ENCODE measurements at places on chromosomes 7 and 10.

- no peak for DNase-seq
Observed at GRCh38 chr10:3808689-3809199, 23.7 kb upstream of the KLF6 start.

DNA sequence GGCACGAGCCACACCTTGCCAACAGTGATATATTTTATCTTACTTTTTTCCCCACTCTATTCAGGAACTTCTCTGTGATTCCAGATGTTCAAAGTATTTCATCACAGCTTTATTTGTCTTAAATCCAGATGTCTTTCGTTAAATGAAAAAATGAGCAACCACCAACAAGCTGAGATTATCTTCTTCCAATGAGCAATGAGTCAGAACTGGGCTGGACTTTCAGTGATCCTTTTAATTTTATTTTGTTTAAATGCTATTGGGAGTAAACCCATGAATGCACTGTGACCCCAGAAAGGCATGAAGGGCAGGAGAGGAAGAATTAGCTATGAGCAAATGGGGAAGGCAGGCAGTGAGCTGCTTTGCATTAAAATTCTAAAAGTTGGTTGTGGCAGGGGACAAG is 77.6 kb upstream of the IMMP2L start:
- DNase-seq = no peak

DNA sequence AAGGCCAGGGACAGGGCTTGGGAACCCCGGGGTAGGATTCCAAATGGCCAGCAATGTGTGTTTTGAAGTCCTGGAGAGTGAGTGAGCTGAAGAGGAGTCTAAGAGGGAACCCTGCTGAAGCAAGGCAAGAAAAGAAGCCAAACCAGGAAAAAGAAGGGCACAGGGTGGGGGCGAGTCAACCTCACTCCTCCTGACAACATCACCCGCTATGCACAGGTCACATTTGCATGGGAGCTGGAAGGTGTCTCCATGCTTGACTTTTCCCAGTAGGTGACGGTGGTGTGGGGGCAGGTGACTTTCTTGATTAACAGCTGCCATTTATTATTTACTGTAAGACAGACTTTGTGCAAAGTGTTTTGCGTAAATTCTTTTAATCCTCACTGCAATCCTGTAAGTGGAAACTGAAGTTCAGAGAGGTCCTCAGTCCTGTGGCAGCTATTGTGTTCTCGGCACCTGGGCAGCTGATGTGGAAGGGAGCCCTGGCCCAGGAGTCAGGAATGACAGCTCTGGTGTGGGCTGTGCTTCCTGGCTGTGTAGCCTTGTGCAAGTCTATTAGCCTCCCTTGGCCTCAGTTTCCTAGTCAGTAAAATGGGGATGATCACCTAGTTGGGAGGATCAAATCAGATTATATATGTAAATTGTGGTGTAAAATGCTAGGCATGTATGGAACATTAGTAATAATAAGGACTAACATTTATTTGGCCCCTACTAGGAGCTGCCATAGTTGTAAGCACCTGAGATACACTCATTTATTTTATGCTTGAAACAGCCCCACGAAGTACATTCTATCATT is 90.9 kb downstream of the SH3PXD2A start:
- DNase-seq = no peak

DNA sequence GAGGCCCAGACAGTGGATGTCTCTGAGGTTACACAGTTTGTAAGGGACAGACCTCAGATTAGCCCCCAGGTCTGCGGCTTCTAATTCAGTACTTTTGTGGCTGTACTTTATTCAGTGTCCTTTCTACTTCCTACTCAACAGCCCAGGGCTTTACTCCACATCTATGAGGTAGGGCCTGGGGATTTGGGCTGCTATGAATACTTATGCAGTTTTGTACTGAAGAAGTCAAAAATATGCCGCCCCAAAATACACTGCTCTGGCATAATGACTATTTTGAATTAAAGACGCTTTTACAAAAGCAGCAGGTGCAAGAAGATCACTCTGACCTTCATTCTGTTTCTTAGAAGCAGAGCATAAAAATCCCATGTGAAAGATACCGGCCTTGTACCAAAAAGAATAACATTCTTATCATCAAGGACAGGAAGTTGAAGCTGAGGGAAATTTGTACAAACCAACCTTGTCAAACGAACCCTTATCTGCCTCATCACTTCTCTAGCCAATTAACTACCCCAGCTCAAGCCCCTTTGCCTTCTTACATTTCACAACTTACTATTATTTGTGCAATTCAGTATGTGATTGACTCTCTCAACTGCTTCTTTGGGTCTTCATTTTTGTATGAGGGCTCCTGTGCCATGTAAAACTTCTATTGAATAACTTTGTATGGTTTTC is 26.1 kb upstream of the TRUB1 start:
- DNase-seq = no peak

DNA sequence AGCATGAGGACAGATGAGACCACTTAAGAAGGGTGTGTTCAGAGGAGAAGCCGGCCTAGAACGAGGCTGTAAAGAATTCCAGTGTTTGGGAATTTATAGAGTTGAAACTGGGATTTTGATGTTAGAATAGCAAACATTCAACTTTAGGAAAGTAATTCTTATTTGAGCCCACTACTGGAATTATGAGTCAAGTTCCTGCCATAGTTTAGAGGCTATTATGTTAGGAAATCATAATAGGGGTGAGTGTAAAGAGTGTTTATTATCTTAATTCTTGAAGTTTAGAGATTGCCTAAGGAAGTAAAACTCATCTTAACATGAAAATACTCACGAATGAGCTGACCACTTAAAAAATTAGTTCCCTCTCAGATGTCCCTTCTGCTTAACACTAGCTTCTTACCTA is 2.1 kb downstream of the CBLL1 start:
- DNase-seq = no peak

GRCh38 chr7:106397994-106398393 is 113.2 kb upstream of the NAMPT start:
- no peak for DNase-seq

DNA sequence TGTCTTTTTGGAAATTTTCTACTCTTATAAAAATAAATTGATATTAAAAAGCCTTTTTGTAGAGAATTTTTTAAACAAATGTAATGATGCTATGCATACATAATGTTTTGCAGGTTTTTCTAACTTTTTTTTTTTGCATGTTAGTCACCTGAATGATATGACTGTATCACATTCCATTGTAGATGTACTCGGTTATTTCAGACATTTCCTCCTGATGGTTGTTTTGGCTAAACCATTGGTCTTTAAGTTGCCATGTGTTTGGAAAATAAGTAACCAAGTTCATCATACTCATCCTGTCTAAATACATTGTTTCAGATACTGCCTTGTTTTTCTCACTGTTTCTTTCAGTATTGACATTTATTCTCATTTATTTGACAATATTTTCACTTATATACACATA is 25.8 kb downstream of the NHLRC2 start:
- no peak for DNase-seq

DNA sequence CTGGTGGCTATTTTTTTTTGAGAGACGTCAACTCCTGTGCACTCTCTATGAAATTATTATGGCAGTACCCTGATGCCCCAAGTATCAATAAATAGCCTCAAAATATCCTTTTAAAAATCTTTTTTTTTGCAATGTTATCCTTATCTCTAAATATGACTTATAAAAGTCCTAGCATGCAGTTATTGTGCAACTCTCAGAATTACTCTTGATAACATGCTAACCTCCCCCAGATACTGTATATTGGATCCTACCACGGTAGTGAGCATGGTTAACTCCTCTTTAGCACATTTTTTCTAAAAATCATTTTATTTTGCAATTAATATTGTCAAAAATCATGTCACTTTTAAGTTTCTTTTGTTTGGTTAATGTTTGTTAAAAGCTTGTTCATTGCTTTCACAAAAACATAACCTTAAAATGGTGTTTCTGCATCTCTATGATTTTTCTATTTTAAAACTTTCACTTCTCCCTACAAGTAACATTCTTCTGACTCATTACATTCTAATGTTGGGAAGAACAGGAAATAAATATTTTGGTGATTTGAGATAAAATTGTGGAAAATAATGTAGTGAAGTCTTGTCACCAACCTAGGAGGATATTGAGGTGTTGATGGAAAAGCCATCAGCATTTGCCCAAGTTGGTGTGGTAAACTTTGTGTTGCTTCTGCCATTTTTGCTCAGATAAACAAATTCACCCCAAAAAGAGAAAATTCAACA is 42.1 kb upstream of the ADRA2A start:
- DNase-seq = no peak

GRCh38 chr10:128018236-128018635 is 108.0 kb downstream of the MKI67 start:
- no peak for DNase-seq

DNA sequence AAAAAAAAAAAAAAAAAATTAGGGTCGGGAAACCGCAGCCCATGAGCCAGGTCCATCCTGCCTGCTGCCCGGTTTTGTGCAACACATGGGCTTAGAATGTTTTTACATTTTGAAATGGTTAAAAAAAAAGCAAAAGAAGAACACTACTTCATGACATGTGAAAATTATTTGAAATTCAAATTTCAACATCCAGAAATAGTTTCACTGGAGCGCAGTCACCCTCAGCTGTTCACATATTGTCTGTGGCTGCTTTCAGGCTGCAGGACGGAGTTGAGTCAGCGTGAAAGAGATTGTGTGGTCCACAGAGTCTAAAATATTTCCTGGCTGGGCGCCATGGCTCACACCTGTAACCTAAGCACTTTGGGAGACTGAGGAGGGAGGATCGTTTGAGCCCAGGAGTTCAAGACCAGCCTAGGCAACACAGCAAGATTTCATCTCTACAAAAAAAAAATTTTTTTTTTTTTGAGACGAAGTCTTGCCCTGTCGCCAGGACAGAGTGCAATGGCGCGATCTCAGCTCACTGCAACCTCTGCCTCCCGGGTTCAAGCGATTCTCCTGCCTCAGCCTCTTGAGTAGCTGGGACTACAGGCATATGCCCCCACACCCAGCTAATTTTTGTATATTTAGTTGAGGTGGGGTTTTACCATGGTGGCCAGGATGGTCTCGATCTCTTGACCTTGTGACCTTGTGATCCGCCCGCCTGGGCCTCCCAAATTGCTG is 63.9 kb upstream of the ECHDC3 start:
- DNase-seq = no peak

GRCh38 chr7:106736508-106737201 is 75.7 kb upstream of the CCDC71L start:
- no peak for DNase-seq

- DNase-seq = no peak
Observed at GRCh38 chr10:13759168-13759567, 172.4 kb downstream of the PRPF18 start.

GRCh38 chr10:70145166-70145665 is 1.3 kb downstream of the TYSND1 start:
- DNase-seq = no peak

DNA sequence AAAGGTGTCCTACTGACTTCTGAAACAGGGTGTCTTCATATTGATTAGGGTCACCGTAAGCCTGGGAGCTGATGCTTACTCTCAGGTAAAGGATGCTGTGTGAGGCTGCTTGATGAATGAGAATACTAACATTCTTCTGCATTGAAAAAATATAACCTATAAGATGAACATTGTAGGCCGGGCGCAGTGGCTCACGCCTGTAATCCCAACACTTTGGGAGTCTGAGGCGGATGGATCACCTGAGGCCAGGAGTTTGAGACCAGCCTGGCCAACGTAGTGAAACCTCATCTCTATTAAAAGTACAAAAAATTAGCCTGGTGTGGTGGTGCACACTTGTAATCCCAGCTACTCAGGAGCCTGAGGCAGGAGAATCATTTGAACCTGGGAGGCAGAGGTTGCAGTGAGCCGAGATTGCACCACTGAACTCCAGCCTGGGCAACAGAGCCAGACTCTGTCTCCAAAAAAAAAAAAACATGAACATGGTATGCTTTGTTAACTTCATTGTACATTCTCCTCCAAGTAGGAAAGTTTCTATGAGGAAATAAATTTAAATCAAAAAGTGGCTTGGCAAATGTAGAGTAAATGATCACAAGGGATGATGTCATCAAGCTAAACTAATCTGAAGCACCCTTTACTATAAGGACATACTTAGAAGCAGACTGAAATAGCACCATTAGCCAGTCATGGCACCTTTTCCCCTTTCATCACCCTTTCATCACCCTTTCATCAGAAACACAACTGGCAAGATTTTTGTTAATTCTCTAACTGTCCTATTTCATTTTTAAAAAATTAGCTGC is 1.5 kb upstream of the BRAF start:
- no peak for DNase-seq

DNA sequence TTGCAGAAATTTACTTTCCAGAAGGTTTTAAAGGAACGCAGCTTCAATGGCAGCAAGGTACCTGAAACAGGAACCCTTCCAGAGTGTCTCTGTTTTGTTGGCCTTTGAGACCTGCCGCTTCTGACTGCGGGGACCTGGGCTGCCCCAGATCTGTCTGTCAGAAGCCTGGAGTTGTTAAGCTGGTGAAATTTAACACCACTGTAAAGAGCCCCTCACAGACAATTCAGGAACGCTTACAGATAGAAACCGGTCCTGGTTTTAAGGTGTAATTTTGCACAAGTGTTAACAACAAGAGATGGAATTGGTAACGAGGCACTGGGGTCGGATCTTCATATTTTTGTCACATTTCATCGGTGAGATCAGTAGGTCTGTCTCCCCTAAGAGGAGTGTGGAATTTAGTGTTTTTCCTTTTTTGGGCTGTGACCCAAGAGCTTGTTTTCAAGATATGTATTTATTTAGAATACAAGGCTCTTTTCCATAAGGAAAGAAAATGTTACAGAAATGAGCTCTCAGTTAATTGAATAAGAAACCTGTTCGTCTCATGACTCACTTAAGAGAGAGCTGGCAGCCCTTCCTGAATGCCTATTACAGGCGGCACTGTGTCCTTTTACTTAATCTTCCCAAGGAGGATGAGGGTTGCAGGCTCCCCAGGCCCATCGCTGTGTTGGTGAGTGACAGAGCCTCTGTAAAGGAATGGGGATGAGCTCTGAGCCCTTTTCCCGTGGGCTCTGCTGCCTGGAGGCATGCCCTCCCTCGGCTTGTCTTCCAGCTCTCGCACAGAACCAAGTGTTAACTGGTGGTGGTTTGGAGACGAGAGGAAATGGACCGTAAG is 168.7 kb downstream of the CUX1 start:
- DNase-seq = no peak

- DNase-seq = no peak
Observed at GRCh38 chr7:31051598-31052486, at the start of gene ADCYAP1R1. Gene ADCYAP1R1, plus strand, starts transcription at chr7:31052308. Its CDS starts 10,957 bp downstream, at chr7:31063265.

DNA sequence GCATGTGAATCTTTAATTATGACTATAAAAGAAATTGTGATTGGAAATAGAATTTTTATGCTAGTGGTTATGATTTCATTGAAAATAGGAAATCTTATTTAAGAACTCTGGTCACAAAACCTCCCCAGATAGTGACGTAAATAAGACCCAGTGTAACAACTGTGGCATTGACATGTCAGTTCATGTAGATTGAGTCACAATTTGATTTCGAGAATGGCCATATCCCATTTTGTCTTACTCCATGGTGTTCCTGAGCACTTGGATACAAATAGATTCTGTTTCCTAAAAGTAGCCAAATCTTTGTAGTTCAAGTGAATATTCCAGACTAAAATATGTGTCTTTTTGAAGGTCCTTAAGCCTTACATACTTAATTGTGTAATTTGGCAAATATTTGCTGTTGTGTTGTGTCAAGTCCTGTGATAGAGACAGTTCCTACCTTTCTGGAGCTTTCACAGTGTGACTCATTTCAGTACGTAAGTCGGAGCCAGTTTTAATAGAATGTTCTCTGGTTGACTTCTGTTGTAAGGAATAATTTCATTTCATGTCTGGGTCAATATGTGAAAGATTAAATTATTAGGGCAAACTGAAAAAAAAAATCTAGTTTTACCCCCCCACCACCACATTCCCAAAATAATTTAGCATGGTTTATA is 37.1 kb upstream of the TOMM7 start:
- no peak for DNase-seq

Data from brain pericyte (primary cell).